ENCODE measurements at places on chromosomes 13 and 19.

DNA sequence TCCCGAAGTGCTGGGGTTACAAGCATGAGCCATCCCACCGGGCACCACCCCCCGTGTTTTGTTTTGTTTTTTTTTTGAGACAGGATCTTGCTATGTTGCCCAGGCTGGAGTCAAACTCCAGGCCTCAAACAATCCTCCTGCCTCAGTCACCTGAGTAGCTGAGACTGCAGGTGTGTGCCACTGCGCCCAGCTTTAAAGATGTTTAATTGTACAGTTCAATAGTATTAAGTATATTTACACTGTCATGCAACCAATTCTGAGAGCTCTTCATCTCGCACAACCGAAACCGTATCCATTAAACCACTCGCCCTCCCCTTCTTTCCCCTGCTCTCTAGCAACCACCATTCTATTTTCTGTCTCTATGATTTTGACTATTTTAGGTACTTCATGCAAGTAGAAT lies 15.6 kb downstream of the NUCB1 start:
- DNase-seq, result no peak

- DNase-seq, result no peak
These were observed 304.1 kb upstream of the MAB21L1 start for GRCh38 chr13:35780613-35781012.

- DNase-seq, result no peak
These were observed 62.0 kb downstream of the XPO4 start for GRCh38 chr13:20840568-20840967.

GRCh38 chr13:44337581-44337980 lies 36.0 kb upstream of the SERP2 start:
- no peak for DNase-seq

- DNase-seq, result no peak
These were observed 865 bp upstream of the CRLF1 start for GRCh38 chr19:18607226-18608101.

- no peak for DNase-seq
These were observed 412 bp downstream of the ZNF528 start for GRCh38 chr19:52398081-52398441.

DNA sequence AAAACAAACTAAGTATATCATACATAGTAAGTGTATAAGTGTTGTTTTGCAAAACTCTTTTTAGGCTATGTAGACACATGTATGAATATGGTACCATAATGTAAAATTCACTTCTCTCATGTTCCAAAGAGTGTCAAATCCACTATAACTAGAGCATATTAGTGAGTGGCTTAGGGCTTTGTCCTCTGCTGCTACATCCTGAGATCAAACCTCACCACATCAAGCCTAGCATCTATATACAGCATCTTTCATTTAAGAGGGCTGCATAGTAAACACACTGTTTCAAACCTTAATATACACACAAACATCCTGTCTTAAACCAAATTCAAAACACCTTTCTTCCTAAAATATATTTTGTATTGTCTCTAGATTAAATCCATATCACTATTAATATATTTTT lies 38.7 kb downstream of the ELF1 start:
- no peak for DNase-seq

- no peak for DNase-seq
These were observed 52.1 kb downstream of the DACH1 start for GRCh38 chr13:71814806-71815360.

- no peak for DNase-seq
These were observed 49.5 kb upstream of the GPR12 start for GRCh38 chr13:26810095-26810494.

- DNase-seq, result no peak
These were observed 100.5 kb downstream of the FLT1 start for GRCh38 chr13:28394422-28394821.

- no peak for DNase-seq
These were observed 43.5 kb downstream of the GGACT start for GRCh38 chr13:100544866-100545683.

GRCh38 chr13:99955747-99956472 lies 15.7 kb downstream of the ZIC5 start:
- no peak for DNase-seq

GRCh38 chr13:32033744-32034143 lies 2.2 kb downstream of the FRY start:
- DNase-seq, result no peak

DNA sequence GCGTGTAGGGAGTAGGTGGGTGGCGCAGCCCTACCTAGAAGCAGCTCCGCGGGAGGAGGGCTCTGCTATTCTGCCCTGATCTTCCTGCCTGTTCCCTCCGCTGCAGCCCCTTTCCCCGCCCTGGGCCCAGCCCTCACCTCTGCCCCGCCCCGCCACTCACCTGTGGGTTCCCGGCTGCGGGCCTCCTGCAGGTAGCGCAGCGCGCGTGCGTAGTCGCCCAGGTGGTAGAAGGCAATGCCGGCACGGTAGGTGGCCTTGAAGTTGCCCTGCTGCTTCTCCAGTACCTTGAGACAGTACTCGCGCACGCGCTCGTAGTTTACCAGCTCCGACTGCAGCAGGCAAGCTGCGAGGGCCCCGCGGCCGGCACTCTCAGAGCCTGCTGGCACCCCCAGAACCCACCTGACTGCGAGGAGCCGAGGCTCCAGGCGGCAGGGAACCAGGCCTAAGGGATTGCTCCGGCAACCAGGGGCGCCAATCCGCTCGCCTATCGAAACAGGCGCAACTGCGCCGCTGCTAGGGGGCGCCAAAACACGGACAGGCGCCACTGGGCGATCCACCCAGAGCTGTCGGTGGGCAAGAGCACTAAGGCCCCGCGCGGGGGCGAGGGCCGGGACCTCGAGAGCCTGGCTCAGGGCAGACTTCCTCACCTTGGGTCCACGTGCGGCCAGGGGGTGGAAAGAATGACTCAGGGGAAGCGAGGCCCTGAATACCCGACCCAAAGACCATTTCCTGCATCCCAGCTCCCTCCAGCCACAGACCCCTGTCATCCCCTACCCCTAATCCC lies 965 bp downstream of the TTC9B start:
- no peak for DNase-seq

- no peak for DNase-seq
These were observed 17.2 kb downstream of the BRD4 start for GRCh38 chr19:15315101-15315500.

DNA sequence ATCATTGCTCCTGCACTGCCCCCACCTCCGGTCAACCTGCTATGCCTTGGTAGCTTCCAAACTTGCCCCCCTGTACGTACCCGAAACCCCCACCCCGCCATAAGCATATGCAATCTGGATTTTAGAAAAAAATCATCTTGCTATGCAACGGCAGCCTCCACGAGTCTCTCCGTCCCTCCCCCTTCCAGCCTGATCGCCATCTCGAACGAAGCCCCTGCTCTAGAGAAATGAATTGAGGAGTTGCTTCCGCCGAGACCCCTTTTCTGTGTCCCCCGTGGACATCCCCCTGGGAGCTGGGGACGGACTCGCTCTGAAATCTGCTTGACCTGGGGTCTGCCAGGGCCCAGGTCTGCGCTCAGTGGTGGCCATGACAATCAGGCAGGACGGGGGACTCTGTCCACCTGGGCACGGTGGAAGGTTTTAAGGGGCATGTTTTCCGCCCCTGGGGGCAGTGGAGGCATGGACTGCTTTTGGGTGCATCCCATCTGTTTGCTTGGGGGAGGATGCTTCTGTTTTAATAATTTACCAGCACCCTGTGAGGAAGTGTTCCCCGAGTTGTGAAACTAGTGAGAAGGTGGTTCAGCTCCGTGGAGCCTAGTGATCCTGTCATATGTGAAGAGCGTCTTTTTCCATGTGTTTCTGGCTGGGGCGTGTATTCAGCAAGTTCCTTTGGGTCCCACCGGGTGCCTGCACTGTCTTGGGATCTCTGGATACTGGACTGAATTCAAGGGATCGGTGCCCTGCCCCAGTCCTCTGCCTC lies 1.0 kb downstream of the KDM4B start:
- DNase-seq, result no peak

GRCh38 chr13:58376349-58376748 lies 744.8 kb downstream of the PCDH17 start:
- no peak for DNase-seq

Measured in CD8-positive, alpha-beta memory T cell (primary cell).